ENCODE measurements at places on chromosomes 6 and 20. TPM values are rescaled to one million over a fixed set of nuclear protein-coding genes. Genes with fewer than 3 reads are reported as not detected.

DNA sequence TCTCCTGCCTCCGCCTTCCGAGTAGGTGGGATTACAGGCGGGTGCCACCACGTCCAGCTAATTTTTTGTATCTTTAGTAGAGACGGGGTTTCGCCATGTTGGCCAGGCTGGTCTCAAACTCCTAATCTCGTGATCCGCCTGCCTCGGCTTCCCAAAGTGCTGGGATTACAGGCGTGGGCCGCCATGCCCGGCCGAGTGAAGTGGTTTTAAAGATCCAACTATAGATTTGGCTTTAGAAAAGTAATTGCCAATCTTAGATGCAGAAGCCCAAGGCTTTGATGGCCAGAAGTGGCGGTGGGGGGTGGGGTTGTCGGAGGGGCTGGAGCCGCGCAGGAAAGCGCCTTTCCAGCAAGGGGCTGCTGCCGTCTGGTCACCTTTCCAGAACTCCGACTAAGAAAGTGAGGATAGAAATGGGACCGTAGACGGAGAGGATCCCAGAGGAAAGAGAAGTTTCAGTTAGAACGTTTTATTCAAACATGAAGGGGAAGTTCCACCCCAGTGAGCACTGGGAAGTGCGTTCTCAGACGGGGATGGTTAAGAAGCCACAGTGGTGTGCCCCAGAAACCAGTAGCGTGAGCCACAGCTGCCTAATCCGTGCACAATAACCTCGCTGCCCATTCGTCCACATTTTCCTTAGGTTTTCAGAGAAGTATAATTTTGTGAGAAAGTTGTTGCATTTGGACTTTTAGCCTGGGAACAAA is 69.7 kb downstream of the DLL1 start:
- H3K27me3 ChIP-seq, result no peaks in the 10 kb centered on the region
- H3K4me1 ChIP-seq, result no peaks in the 10 kb centered on the region
- no peak overlapping the region for H3K4me3 ChIP-seq
- DNase-seq, result peak; percentile 45

DNA sequence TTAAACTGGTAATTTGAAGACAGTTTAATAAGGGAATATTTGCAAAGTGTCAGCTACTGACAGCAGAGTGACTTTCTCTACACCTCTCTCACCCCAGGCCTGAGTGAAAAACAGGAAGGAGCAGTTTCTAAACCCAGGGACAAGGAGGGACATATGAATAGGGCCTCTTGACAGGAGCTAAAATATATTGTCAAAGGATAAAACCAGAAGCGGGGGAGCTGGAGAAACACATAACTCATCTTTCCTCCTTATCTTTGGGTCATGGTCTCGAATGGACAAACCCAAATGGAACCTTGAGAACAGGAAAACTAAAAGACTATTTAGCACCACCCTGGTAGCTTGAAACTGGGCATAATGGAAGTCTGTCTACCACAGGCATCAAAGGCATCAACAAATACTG is 197.5 kb upstream of the FOXA2 start:
- no peaks in the 10 kb centered on the region for H3K27me3 ChIP-seq
- no peak overlapping the region for H3K27ac ChIP-seq
- no peak overlapping the region for H3K4me3 ChIP-seq
- H3K4me1 ChIP-seq, result no peaks in the 10 kb centered on the region
- no peaks in the 10 kb centered on the region for H3K36me3 ChIP-seq

DNA sequence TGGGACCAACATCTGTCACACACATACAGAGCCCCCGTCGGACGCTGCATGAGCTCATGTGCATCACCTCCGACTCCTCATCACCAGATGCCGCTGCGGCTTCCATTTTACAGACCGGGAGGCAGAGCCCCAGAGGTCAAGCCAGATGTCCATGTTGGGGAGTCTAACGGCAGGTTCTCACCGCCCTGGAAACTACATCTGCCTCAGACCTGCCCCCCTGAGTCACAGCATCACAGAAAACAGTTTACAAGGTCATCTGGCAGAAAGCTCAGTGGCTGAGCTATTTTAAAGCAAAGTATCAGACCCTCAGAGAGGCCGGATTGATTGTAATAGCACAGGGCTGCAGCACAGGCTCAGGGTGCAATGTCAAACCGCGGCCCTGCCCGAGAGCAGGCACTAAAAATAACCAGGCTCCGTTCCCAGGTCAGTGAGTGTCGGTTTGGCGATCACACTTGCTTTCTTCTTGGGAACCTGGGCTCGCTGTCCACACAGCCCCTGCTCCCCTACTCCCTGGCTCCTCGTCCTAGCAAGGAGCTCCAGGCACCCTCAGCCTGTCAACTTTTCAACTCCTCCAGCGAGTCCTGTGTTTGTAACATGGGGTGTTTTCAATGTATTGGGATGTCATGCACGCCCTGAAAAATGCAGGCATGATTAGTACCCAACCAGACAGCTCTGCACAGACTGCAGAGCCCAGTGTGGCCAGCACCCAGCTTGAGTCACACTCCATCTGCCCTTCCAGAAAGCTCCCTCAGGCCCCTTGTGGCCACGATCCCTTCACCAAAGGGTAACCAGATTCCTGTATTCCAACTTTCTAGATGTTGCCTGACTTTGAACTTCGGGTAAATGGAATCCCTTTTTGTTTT is 264.5 kb downstream of the CDH4 start:
- no peak for DNase-seq
- H3K36me3 ChIP-seq, result no peaks in the 10 kb centered on the region
- H3K27me3 ChIP-seq, result no peaks in the 10 kb centered on the region
- no peak overlapping the region for H3K27ac ChIP-seq

GRCh38 chr20:33318096-33318429 is 35.0 kb downstream of the BPIFB1 start:
- H3K4me3 ChIP-seq, result no peak overlapping the region
- no peaks in the 10 kb centered on the region for H3K4me1 ChIP-seq
- no peak overlapping the region for H3K27ac ChIP-seq
- no peaks in the 10 kb centered on the region for H3K27me3 ChIP-seq
- H3K36me3 ChIP-seq, result no peaks in the 10 kb centered on the region

- no peaks in the 10 kb centered on the region for H3K4me1 ChIP-seq
- no peak overlapping the region for H3K27ac ChIP-seq
- DNase-seq, result no peak
- H3K27me3 ChIP-seq, result no peaks in the 10 kb centered on the region
Observed at GRCh38 chr6:155429321-155429893, 26.2 kb downstream of the NOX3 start.

DNA sequence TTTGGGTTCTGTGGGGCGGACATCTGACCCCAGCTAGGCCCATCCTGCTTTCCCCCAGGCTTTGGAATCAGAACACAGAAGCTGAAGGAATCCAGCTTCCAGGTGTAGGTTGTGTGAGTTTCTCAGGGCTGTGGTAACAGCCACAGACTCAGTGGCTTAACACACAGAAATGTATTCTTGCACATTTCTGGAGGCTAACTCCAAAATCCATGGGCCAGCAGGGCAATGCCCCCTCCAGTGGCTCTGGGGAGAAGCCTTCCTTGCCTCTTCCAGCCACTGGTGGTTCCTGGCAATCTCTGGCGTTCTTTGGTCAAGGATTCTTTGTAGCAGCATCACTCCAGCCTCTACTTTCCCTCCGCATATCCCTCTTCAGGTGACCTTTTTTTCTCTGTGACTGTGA is 1.3 kb upstream of the EMILIN3 start:
- no peak for DNase-seq
- H3K27me3 ChIP-seq, result no peaks in the 10 kb centered on the region
- no peak overlapping the region for H3K4me3 ChIP-seq
- no peaks in the 10 kb centered on the region for H3K36me3 ChIP-seq
- H3K27ac ChIP-seq, result no peak overlapping the region
- no peaks in the 10 kb centered on the region for H3K4me1 ChIP-seq

- H3K4me3 ChIP-seq, result no peak overlapping the region
- no peak for DNase-seq
- H3K36me3 ChIP-seq, result no peaks in the 10 kb centered on the region
- no peak overlapping the region for H3K27ac ChIP-seq
- no peaks in the 10 kb centered on the region for H3K4me1 ChIP-seq
Observed at GRCh38 chr6:81996414-81996813, 243.9 kb upstream of the TENT5A start.

DNA sequence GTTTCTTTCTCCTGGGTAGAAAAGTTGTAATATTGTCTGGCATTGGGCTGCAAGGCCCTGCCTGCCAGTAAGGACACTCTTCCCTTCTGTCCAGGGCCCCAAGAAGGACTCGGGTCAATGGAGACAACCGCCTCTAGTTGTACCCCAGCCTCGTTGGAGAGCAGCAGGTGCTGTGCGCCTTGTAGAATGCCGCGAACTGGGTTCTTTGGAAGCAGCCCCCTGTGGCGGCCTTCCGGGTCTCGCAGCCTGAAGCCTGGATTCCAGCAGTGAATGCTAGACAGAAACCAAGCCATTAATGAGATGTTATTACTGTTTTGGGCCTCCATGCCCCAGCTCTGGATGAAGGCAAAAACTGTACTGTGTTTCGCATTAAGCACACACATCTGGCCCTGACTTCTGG is 37.0 kb downstream of the PLCG1 start:
- H3K36me3 ChIP-seq, result peaks cover 25% of the 10 kb centered on the region
- no peak for DNase-seq
- H3K27ac ChIP-seq, result no peak overlapping the region
- H3K27me3 ChIP-seq, result no peaks in the 10 kb centered on the region

DNA sequence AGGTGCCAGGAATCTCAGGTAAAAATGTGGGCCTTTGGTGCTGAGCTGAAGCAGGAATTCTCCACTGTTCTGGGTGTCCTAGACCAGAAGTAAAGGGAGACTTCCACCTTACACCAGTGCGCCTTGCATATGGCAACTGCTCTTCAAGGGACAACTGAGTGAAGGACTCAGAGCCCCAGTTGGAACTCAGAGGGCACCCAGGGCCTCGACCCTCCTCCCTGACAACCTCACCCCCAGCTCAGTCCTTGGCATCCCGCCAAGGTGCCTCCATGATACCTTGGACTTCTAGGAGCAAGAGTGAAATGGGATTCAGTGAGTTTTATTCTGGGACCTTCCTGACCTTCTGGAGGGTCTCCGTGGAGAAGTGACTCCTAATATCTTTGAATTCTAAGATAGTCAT is 153.7 kb upstream of the PROKR2 start:
- DNase-seq, result no peak
- no peaks in the 10 kb centered on the region for H3K4me1 ChIP-seq
- no peak overlapping the region for H3K27ac ChIP-seq
- no peak overlapping the region for H3K4me3 ChIP-seq
- H3K27me3 ChIP-seq, result no peaks in the 10 kb centered on the region

- no peak overlapping the region for H3K27ac ChIP-seq
- H3K4me3 ChIP-seq, result no peak overlapping the region
- no peaks in the 10 kb centered on the region for H3K27me3 ChIP-seq
- H3K36me3 ChIP-seq, result no peaks in the 10 kb centered on the region
- H3K4me1 ChIP-seq, result no peaks in the 10 kb centered on the region
Observed at GRCh38 chr6:134787261-134787877, 162.5 kb downstream of the ALDH8A1 start.

GRCh38 chr6:25472306-25472705 is 179.7 kb upstream of the SCGN start:
- H3K36me3 ChIP-seq, result no peaks in the 10 kb centered on the region
- no peaks in the 10 kb centered on the region for H3K4me1 ChIP-seq
- no peak for DNase-seq
- H3K27ac ChIP-seq, result no peak overlapping the region
- H3K4me3 ChIP-seq, result no peak overlapping the region

DNA sequence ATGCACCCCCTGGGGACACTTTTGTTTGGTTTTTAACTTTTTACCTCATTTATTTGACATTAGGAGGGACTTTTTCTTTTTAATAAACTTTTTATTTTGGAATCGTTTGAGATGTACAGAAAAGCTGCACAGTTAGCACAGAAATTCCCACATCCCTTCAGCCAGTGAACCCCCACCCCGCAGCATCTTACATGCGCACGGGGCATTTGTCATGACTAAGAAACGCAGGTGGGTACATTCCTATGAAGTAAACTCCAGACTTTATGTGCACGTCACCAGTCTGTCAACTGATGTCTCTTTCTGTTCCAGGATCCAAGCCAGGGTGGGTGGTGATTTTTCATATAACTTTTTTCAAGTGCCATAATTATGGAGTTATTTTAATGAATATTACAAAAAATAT is 4.9 kb upstream of the ZNF831 start:
- no peak overlapping the region for H3K4me3 ChIP-seq
- no peak for DNase-seq
- H3K27ac ChIP-seq, result no peak overlapping the region
- no peaks in the 10 kb centered on the region for H3K27me3 ChIP-seq

DNA sequence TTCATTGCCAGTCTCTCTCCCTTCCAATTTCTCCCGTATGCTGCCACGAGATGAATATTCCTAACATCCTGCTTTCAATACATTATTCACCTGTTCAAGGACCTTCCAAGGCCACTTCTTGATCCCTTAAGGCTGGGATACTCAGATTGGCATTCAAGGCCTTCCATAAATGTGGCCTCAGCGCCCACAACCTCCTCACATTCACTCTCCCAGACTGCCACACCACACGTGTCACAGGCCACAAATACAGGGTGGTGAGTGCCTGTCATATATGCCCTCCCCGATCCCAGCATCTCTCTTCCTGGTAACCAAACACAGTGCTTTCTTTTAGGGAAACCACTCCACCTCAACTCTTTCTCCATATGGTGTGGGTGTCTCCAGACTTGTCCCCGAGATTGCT is 55.5 kb downstream of the TTI1 start:
- no peaks in the 10 kb centered on the region for H3K4me1 ChIP-seq
- no peaks in the 10 kb centered on the region for H3K36me3 ChIP-seq
- H3K4me3 ChIP-seq, result no peak overlapping the region
- H3K27ac ChIP-seq, result no peak overlapping the region

- H3K27me3 ChIP-seq, result no peaks in the 10 kb centered on the region
- no peak overlapping the region for H3K27ac ChIP-seq
Observed at GRCh38 chr20:3727401-3728021, 5.0 kb upstream of the HSPA12B start.

- H3K27ac ChIP-seq, result no peak overlapping the region
- H3K4me1 ChIP-seq, result no peaks in the 10 kb centered on the region
- no peak overlapping the region for H3K4me3 ChIP-seq
- no peak for DNase-seq
- no peaks in the 10 kb centered on the region for H3K27me3 ChIP-seq
Observed at GRCh38 chr6:134446896-134447295, 129.0 kb upstream of the SGK1 start.

DNA sequence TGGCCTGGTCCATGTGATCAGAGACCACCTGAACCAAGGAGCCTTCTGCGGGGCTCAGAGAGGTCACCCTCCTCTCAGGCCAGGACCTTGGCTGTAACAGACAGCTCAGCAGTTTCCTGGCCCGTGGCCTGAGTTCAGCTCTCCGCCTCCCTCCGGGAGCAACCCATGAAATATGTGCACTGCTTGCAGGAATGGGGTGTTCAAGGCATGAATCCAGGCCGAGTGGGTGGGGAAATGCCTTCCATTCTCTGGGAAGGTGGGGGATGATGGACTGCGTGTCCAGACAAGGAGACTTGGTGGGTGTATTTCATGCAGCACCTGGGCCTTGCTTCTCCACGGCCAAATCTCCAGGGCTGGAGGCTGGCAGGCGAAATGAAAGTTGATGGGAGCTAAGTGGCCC is 46.0 kb downstream of the SIRPA start:
- H3K27ac ChIP-seq, result peak overlapping the region; percentile 3
- no peak for DNase-seq
- peaks cover 2% of the 10 kb centered on the region for H3K27me3 ChIP-seq
- H3K36me3 ChIP-seq, result no peaks in the 10 kb centered on the region

GRCh38 chr6:46505693-46506512 is 14.7 kb upstream of the RCAN2 start:
- H3K36me3 ChIP-seq, result no peaks in the 10 kb centered on the region
- no peaks in the 10 kb centered on the region for H3K27me3 ChIP-seq
- no peak overlapping the region for H3K27ac ChIP-seq
- H3K4me1 ChIP-seq, result no peaks in the 10 kb centered on the region
- DNase-seq, result no peak

STX11 gene
- 6.7 TPM for total RNA-seq

LY6G6D gene
- not detected for total RNA-seq

FHL5 gene
- total RNA-seq, result 34.5 TPM

PBOV1 gene
- not detected for total RNA-seq

RBBP8NL gene
- 0.13 TPM for total RNA-seq
